ENCODE measurements at places on chromosomes 12 and 14.

GRCh38 chr14:94773655-94774343, 3.9 kb upstream of the GSC start:
- no peak for DNase-seq

- no peak for DNase-seq
Observed at GRCh38 chr14:32602699-32603098, 273.6 kb downstream of the AKAP6 start.

DNA sequence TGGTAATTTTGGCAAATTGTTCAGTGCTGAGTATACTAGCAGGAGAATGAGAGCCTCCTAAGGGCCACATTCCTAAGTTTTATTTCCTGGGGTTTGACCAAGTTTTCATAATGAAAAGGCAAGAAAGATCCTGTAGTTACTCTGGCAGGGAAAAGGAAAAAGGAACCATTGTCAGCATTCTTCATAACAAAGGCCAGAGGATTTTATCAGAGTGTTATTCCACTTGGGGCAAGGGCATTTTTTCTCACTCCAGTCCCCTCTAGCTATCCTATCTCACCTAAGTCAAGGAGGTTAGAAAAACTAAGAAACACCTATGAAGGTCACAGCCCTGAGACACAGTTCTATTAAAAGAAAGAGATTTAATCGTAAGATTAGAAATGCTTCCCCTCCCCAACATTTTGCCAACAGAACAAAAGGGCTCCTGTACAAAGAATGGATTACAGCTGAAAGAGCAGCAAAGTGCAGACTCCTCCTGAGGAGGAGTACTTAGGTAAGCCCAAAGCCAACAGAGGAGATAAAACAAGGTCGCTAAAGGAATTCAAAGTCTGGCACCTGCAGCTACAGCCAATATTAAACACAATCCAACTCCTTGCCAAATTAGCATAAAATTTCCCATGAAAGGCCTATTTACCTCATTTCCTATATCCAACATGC, 162.4 kb downstream of the GALC start:
- DNase-seq, result no peak

GRCh38 chr12:94563286-94563685, 87.1 kb downstream of the TMCC3 start:
- no peak for DNase-seq

DNA sequence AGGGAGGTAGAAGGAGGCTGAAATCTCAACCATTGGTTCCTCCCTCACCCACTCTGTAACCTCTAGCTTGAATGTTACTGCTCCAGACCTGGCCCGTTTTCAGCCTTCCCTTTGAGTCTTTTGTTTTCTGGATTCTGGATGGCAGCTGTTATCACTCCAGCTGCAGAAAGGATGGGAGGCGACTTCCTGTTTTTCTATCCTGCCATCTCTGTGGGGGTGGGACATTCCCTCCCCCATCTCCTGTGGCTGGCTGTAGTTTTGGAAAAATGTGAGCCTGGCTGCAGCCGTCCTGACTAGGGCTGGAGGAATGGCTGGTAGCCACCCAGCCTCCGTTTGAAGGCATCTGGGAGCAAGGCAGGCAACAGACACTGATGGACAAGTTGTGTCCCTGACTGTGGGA, 2.9 kb upstream of the PPFIBP1 start:
- DNase-seq, result no peak

- no peak for DNase-seq
Observed at GRCh38 chr14:77242752-77243151, 28.3 kb downstream of the NGB start.

GRCh38 chr12:752695-753610, 574 bp downstream of the WNK1 start:
- peak; percentile 77 for DNase-seq

DNA sequence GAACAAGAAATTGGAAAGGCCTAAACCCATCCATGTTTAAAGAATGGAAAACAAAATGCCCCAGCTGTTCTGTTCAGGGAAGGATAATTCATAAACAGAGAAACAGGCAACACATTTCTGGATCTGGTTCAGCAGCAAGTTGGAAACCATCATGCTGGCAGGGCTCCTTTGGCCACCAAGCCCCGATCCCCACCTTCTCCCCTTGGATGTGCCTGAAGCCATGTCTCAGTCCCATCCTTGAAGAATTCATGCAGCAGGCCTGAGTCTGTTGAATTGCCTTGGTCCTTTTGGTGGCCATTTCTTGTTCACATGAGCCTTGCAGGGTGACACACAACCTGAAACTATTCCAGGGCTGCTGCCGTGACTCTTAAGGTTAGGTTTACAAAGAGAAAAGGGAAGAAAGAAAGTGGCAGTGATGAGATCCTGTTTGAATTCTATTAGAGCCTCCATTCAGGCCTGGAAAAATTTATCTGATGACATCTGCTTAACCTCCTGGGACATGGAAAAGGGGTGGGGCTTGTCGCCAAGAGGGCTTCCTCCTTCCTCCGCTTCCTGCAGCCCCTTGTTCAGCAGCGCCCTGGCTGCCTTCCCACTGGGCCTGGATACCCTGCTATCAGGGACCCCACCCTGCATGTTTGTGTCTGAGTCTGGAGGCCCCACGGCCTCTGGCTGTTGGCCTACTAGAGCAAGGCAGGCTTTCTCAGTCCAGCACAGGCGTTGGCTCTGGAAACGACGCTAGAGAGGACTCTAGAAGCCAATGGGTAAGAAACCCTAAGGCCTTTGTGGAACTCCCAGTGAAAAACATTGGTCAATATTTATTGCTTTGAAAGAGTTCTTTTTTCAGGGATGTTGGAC, 341.9 kb downstream of the C12orf75 start:
- no peak for DNase-seq

- DNase-seq, result no peak
Observed at GRCh38 chr14:95199298-95199983, 42.1 kb upstream of the DICER1 start.

GRCh38 chr14:68231898-68232297, 412.3 kb downstream of the RAD51B start:
- DNase-seq, result no peak

DNA sequence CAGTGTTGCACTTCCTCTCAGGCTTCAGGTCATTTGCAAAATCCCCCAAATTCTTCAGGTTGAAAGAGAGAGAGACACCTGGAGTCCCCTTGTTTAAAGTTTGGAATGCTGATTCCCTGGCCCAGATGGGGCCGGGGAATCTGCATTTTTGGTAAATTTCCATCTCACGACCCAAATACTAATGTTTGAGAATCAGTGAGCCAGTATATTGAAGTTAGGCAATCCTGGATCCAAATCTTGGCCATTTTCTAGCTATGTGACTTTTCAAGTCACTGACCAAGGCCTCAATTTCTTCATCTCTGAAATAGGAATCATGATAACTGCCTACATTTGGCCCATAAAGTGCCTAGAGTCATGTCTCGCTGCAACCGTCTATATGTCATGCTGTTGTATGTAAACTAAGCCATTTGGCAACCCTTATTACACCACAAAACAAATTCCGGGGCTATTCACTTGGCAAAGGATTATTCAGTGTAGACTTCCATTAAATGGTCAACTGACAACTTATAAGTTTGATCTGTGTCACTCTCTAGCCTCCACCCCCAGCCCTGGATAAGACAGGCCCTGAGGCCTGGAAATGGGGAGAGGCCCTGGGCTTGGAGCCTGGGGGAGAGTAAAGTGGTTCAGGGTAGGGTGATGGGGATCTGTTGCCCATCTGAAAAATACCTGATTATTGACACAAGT, 3.7 kb upstream of the ZFP36L1 start:
- DNase-seq, result no peak

DNA sequence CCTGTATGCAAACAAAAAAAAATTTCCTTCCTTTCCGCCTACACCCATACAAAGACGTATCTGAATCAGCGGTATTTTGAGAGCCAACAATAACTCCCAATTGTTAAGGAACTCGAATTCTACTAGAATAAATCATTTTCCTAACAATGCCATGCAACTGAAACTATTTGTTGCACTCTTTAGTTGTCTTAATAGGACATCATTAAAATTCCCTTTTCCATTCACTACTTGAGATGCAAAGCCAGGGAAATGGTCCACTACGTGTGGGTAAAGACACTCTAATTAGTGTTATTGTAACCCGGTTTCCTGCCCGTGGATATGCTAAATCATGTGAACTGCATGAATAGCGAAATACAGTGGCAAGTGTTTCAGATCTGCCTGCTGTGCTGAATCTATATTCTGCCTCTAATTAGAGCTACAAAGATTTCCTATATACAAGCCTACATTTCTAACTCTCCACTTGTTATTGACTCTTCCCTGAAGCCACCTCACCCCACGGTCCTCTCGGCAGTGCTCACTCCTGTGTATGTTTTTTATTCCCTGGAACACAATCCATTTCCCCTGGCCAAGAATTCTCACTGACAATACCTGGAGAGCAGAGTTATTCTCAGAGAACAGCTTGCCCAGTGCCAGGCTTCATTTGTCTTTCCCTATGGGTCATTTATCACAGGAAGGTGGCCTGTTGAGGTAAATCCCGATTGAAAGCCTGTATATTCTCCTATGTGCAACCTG, 168.3 kb downstream of the PAWR start:
- DNase-seq, result no peak

Data from midbrain (tissue), 1 donor.